ENCODE measurements at places on chromosomes 1 and 21.

- DNase-seq = no peak
Measured at GRCh38 chr1:116453481-116453880, 80.4 kb downstream of the ATP1A1 start.

DNA sequence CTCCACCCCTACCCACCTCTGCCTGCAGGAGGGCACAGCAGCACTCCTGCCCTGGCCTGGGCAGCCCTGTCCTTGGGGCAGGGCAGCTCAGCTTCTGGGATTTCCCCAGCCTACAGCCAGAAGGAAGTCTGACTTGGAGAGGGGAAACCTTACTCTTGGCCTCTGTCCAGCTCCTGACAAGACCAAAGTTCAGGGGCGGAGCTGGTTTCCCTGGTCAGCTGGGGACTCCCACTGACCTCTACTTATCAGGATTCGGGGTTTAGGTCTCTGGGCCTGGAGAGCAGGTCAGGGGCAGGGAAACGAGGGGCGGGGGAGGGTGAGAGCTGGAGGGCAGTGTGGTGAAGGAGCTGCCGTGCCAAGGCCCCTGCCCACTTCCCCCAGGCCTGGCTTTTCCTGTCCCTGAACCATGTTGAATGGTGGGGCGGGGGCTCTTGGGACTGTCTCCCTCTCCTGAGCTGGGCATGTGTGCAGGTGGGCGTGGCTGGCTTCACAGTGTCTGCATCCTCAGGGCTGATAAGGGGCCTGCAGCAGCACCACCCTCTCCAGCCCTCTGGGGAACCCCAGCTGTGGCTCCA, 16.8 kb upstream of the ETV3 start:
- no peak for DNase-seq

- DNase-seq = no peak
Measured at GRCh38 chr1:158457246-158457645, 4.4 kb upstream of the OR10K1 start.

GRCh38 chr1:219215477-219215876, 41.8 kb downstream of the LYPLAL1 start:
- no peak for DNase-seq

DNA sequence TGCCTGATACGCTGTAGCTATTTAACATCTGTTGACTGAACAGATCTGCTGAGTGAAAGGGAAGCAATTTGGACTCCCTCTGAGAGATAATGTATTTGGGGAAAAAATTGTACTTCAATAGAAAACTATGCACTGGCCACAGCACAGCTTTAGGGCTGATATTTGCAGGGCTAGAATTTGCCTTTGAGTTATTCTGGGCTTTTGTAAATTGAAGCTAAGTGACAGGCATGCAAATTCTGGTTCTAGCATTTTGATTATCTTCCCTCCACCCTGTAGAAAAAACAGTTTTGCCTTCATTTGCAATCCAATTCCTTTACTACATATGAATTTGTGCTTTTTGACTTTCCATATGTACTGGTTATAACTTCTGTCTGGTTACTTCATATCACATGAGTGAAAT, 7.9 kb downstream of the KYAT3 start:
- DNase-seq = no peak

GRCh38 chr1:66300972-66301451, 232.9 kb upstream of the SGIP1 start:
- DNase-seq = no peak

- no peak for DNase-seq
Measured at GRCh38 chr1:164636757-164637156, 77.8 kb downstream of the PBX1 start.

- no peak for DNase-seq
Measured at GRCh38 chr1:232353001-232353400, 276.9 kb downstream of the SIPA1L2 start.

- no peak for DNase-seq
Measured at GRCh38 chr1:10965546-10966226, 46.8 kb upstream of the TARDBP start.

DNA sequence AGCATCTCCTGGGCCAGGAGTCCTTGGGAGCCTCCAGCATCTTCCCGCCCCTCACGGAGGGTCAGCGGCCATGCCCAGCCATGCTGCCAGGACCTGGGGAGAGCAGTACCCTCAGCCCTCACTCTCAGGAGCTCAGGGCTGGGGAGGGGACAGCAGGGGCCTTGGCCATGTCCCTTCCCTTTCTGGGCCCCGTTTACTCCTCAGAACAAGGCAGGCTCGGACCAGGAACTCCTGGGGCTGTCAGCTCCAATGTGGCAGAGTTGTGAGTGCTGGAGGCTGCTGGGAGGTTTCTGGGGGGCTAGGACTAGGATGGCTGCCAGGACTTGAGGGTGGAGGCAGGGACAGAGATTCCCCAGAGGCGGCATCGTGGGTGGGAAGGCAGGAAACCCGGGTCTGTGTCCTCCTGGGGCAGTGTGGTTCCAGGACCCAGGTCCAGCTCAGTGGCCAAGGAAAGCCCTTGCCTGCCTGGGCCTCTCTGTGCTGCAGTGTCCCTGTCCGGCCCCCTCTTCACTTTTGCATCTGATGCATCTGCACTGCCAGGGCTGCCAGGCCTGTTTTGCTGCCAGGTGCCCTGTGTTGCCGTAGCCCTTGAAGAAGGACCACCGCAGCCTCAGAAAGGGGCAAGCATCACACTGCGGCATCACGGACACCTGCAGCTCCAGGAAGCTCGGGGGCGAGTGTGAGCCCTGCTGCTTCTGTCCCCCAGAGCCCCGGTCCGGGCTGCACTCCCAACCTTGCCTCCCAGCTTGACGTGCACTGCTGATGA, 223.9 kb downstream of the CAMTA1 start:
- no peak for DNase-seq

- DNase-seq = no peak
Measured at GRCh38 chr1:35988237-35988636, 57.3 kb downstream of the AGO3 start.

GRCh38 chr21:41045534-41046268, 122.3 kb upstream of the BACE2 start:
- no peak for DNase-seq

DNA sequence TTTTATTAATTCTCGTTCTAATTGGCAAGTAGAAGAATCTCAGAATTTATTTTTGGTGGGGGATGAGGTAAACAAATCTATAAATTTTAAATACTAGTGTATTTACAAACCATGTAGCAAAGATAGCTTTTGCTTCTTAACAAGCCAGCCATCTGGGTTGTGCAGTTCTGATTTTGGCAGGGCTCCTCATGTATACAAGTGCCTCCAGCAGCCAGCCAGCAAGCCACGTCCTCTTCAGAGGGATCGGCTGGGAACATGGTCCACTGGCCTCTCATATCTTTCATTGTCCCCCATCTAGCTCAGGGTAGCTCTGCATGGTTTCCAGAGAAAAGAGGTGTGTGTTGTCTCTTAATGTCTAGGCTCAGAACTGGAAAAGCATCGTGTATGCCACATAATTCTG, 659.1 kb downstream of the MRPL39 start:
- DNase-seq = no peak

- no peak for DNase-seq
Measured at GRCh38 chr1:150764617-150765101, 919 bp downstream of the CTSS start.

- DNase-seq = no peak
Measured at GRCh38 chr1:19735440-19736127, 64.1 kb downstream of the TMCO4 start.

DNA sequence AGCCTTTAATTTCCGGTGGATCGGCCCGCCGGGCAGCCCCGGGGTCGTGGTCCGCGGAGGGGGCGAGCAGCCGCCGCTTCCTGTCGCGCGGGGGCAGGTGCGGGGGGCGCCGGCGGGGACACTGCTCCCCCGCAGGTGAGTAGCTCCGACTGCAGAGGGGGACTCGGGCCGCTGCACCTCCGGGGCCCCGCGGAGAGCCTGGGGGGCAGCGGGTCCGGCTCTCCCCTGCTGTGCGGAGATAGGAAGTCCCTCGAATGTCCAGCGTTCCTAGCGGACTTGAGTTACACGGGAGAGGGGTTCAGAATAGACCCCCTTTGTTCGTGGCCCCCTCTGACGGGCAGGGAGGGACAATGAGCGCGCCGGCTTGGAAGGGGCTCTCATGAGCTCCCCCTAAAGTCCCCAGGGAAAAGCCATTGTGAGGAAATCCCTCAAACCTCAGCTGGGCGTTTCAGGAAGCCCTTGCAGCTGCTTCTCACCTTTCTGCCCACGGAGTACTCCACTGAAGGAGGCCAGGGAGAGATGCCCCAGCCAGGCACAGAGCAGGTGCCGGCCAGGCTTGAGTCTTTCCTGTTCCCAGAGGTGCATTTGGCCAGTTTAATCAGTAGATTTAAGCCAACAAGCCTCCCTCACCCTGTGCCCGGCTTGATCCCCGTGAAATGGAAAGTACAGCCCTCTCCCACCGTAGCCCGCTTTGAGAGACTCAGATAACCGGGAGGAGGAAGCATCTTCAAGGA, 925 bp downstream of the PDE9A start:
- DNase-seq = no peak

DNA sequence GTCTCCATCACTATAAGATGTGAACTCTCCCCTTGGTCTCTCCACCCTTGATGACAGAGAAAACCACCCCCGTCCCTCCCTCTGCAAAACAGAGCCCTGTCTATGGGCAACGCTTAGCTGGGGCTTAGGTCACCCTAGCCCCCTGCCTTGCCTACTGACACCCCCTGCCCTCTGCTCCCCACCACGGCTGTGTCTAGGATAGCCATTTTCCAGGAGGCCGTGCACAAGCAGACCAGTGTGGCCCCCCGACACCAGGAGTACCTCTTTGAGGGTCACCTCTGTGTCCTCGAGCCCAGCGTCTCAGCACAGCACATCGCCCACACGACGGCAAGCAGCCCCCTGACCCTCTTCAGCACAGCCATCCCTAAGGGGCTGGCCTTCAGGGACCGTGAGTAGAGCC, 8.5 kb downstream of the IKBKE start:
- DNase-seq = no peak

GRCh38 chr1:5594056-5594956, 397.9 kb downstream of the NPHP4 start:
- no peak for DNase-seq

GRCh38 chr1:23370709-23371584, 1.3 kb upstream of the ZNF436 start:
- DNase-seq = no peak

DNA sequence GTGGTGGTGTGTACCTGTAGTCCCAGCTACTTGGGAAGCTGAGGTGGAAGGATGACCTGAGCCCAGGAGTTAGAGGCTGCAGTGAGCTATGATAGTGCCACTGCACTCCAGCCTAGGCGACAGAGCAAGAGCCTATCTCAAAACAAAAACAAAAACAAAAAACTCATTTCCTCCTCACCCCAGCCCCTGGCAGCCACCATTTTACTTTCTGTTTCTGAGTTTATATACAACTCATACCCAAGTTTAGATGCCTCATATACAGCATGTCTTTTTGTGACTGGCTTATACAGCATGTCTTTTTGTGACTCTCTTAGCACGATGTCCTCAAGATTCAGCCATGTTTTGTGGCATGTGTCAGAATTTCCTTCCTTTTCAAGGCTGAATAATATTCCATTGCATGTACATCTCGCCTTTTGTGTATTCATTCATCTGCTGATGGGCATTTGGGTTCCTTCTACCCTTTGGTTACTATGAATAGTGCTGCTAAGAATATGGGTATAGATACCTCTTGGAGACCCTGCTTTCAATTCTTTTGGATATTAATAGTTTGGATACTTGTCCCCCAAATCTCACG, 14.7 kb downstream of the COA7 start:
- no peak for DNase-seq

GRCh38 chr1:31785947-31786290, 21.8 kb upstream of the ADGRB2 start:
- DNase-seq = no peak

- no peak for DNase-seq
Measured at GRCh38 chr1:146031476-146031875, 9.9 kb upstream of the HJV start.

DNA sequence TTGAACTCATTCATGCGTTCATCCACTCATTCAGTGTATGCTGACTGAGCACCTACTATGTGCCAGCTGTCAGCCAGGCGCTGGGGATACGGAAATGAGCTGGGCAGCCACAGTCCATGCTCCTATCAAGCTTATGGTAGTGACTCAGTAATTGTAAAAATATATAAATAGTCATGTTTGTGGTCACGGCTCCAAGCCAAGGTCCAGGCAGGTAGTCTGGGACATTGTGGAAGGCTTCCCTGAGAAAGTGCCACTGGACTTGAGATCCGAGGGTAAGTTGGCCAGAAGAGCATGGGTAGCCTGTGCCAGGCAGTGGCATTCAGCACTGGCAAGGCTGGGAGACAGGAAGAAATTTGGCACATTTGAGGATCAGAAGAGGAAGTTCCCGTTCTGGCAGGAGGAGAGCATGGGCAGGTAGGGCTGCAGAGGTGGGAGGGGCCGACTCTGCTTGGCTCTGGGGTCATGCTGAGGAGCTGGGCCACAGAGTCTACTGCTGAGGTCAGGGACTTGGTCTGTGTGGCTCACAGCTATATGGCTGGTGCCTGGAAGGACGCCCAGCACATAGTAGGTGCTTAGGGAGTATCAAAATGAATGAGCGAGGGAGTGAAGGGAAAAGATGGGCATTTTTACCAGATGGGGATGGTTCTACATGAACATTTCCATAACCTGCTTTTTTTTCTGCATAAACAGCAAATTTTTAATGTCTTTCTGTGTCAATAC, 6.9 kb downstream of the PTPRF start:
- DNase-seq = no peak

DNA sequence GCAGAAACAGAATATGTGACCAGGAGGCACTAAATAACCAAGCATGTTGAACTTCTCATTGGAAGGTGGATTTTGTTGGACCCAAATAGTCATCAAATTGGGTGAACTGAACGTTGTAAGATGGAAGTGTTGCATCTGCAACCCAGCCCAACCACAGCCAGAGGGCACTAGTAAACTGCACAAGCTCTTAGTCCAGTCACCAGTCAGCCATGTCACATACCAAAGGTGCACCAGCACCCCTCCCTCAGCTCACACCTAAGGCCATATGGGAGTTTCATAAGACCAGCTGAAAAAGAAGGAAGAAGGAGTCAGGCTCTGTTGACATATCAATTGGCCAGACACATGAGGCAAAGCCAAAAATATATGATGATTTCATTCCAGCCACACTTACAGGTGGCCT, 481.7 kb upstream of the NR5A2 start:
- DNase-seq = no peak

DNA sequence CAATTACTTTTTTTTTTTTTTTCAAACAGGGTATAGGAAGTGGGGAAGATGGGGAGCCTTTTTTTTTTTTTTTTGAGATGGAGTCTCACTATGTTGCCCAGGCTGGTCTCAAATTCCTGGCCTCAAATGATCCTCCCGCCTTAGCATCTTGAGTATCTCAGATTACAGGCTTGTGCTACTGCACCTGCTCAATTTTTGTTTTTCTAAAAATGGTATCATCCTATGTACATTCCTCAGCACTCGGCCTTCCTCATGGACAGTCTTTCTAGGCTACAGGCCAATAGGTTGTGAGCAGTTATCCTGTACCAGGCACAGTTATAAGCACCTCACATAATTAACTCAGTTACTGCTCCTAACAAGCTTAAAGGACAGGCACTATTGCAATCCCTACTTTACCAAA, 132.1 kb upstream of the EDN2 start:
- no peak for DNase-seq

GRCh38 chr1:206422525-206422924, 47.8 kb upstream of the IKBKE start:
- DNase-seq = no peak
